ENCODE measurements at places on chromosomes 2 and 18.

DNA sequence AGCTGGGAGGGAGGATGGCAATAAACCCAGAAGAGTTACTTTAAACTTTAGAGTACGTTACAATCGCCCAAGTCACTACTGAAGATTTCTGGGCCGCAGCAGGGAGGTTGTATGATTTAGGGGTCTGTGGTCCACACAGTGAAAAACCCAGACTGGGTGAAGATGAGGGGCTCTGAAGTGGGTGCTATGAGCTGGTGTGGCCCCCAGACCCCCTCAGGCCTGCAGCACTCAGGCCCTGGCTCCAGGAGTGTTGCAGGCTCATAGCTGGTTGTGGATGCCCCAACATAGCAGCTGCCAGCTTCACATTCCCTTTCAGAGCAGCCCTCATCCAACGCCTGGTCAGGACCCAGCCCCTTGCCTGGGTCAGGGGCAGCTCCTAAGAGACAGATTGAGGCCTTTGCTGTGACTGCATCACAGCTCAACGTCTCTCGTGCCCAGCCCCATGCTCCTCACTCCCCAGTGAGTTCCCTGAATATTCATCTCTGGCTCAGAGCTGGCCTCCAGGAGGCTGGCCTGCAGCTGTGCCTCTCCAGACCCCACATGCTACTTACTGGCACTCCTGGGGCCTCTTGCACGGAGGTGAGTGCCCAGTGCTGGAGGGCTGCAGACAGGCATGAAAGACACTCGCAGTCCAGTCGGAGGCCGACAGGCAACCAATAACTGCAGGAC lies 94.5 kb upstream of the MYCN start:
- DNase-seq, result no peak

DNA sequence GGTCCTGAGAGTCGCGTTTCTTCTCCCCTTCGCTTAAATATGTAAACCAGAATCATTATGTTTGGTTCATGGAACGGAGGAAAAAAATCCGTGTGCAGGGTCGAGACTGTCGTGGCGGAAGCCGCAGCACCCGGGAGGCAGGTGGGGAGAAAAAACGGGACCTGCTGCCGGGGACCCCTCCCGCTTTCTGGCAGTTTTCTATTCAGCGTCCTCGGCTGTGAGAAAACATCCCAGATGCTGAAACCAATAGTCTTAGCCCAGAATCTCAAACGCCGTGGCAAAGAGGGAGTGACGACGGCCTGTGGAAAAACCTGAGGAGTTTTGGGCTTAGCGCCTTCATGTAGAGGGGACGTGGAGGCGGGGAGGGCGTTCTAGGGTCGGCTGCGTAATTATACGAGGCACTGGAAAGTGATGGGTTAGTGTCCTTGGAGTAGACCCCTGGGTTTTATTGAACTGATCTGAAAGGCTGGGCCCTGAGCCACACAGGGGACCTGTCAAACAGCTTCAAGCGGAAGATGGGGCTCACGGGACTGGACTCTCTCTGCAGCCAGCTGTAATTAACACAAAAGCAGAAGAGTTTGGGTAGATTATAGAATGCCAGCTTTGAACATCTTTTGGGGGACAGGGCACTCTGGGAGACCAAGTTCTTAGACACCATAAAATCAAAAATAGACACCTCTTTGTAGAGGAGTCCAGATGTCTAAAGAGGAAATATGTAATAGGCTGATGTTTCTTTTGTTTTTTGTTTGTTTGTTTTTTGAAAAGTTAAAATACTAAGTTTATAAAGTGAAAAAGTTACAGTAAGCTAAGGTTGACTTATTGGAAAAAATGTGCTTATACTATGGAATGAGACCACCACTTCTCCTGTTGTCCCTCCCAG lies 834 bp upstream of the BUB1 start:
- peak; percentile 9 for DNase-seq

DNA sequence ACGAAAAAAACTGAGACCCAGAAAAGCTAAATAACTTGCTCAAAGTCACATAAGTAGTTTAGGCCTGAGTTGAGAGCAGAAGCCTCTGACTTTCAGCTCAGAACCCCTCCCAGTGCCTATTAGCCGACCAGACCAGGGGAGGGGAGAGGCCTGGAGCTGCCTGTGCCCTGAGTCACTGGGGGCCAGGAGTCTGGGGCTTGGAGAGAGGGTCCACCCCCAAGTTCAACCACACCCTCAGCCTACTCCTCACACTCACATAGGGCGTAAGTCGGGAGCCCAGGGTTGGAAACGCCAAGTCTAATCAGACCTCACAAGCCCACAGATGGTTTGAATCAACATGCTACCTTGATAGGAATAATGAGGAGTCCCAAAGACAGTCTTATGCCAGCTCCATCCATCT lies 12.6 kb upstream of the PKDCC start:
- no peak for DNase-seq

DNA sequence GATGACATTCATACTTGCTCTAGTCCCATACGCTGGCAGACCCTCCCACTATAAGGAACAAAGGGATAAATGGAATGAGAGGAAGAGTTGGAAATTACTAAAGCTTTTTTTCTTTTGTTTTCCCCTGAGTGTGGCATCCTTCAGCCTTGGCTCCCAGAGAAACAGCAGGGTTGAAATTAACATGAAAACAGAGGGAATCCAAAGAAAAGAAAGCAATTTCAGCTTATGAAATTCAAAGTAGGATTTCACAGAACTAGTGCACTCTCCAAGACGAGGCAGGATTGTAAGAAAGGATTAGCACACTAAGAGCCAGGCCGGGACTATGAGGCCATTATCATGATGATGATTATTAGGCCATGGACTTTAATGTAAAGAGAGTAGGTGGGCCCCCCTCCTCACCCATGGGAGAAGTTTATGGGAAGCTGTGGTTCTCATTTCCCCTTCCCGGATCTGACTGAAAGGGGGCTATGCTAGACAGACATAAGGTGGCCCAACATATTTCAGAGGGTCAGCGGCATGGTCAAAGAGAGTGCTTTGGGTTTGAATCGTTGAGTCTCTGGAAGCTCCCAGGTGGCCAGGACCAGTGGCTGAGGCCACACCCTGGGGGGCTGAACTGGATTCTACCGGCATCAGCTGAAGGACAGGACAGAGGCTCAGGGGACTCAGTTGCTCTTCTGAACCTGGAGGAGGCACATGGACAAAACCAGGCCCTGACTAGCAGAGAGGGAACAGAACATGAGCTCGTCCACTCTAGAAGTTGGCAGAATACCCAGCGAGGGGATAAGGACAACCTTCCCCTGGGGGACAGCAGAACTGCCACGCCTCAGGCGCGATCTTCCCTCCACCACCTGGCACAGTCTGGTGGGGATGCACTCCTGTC lies 100.1 kb upstream of the ARL4C start:
- DNase-seq, result no peak

GRCh38 chr2:160039166-160039903 lies 23.1 kb downstream of the PLA2R1 start:
- no peak for DNase-seq

DNA sequence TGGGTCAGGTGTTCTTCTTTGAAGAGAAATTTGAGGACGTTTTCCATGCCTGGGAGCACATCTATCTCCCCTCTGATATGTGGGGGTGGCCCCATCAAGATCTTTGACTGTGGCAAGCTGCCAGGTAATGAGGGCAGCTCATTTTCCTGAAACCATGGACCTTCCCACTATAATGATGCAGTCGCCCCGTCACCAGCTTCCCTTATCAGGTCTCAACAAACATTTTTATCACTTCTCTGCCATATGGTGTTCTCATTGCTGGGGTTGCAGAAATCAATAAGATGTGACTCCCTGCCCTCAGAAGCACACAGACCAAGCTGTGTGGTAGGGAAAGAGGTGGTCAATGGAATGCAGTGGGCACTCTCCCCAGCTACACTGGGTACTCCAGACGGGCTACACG lies 48.4 kb upstream of the B3GNT7 start:
- DNase-seq, result no peak

- DNase-seq, result no peak
Observed at GRCh38 chr2:40367032-40367431, 84.9 kb downstream of the SLC8A1 start.

DNA sequence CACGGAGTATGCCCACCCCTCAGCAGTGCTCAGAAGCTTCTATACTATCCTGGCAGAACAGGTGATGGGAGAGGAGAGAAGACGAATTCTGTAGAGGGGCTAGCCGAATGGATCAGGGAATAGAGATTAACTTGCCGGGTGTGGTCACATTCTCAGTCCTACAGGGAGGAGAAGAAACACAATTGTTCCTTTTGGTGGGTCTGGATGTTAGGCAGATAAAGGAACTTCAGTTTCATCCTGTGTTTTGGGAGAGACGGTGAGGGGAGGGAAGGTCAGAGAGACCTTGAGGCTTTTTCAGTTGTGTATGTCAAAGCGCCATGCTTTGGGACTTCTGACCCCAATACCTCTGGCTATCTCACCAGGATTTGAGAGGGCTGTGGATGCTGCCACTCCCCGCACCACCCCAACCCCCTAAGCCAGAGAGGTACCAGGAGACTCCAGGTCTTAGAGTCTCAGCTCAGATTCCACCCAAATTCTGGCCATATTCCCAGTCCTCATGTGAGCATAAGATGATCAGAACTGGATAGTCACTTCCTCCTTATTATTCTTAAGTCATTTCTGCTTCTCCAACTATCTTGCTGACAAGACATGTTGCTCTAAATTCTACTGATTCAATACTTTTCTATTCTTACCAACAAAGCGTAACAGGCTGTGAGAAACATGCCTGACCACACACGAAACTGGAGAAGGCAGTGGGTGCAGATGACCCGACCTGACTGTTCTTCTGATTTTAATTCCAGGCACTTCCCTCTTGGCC lies 2.3 kb upstream of the TMEM37 start:
- no peak for DNase-seq

DNA sequence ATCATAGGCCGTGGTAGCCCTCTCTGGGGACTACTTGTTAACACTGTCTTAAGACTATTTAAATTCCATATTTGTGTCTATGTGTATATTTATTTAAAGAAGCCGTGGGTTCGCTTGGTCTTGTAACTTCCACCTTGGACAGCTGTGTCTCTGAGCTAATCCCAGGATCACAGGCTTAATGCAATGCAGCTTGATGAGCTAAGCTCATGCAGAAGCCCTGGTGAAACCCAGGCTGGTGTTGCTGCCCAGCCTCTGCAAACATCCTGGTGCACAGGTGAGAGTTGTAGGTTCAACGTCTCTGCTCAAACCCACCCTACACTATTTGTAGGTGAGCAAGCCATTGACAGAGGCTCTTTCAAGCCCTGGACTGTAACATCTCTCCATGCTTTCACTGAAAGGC lies 211.8 kb downstream of the FAM210A start:
- DNase-seq, result no peak

- DNase-seq, result no peak
Observed at GRCh38 chr2:129205766-129206165, 773.7 kb upstream of the RAB6C start.

GRCh38 chr2:200257570-200257969 lies 48.9 kb upstream of the SPATS2L start:
- no peak for DNase-seq

- DNase-seq, result no peak
Observed at GRCh38 chr2:26610504-26611335, 30.4 kb downstream of the CIB4 start.

DNA sequence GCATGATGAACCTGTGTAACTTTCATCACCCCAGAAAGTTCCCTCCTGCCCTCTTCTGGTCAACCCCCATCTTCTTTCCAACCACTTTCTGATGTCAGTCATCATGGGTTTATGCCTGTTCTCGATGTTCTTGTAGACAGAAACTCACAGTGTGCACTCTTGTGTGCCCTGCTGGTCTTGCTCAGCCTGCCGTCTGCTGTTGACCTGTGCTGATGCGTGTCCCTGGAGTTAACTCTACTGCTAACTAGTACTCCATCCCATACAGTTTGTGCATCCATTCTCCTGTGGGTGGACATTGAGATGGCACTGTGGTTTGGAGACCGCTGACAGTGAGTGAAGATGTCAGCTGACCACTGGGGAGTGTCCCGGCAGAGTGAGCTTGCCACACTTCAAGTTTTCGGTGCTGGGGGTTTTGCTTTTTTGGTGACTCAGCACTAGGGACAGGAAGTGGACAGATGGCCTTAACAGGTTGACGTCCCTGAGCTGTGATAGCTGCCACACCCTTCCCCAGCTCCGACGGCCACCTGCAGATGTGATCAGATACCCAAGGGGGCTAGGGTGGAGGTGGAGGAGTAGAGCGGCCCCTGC lies 14.8 kb downstream of the KLHL29 start:
- no peak for DNase-seq

DNA sequence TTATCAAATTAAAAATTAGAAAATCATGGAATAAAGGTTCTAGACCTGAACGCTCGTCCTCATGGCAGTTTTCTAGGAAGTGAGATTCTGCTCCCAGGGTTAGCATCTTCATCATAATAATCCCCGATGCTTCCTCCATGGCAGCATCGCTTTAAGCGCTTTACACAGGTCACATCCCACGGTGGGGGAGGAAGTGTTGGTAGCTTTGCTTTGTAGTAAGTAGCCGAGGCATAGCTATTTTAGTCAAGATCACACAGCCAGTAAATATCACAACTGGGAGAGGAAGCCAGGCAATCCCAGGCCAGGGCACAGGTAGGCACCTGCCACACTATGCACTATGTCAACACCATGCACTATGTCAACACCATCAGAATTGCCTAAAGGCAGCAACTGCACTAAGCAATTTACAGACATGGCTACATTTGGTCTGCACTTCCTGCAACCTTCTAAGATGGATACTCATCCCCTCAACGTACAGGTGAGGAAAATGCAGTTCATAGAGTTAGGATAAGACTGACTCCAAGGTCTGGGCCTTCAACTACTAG lies 205.5 kb downstream of the FBXO15 start:
- DNase-seq, result no peak

- DNase-seq, result no peak
Observed at GRCh38 chr2:238239543-238239862, 335 bp downstream of the HES6 start.

DNA sequence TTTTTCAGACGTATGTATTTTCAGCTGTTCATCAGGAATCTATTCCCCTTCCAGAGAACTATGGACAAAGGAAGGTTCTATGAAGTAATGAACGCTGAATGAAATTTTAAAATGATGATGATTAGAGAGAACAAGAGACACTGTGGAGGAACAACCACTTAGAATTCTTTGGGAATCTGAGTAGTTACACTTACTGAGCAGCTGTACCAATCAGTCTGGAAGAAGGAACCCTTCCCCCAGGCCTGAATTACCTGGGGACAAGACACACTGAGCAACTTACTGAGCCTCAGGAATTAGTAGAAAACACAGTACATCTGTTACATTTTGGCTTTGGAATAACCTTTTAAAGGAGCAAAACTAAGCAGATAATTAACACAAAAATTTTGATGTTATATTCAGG lies 1.9 kb downstream of the MSTN start:
- no peak for DNase-seq

GRCh38 chr18:12741351-12741750 lies 38.5 kb downstream of the PSMG2 start:
- peak; percentile 91 for DNase-seq

- DNase-seq, result no peak
Observed at GRCh38 chr2:8239531-8240088, 442.2 kb upstream of the ID2 start.

GRCh38 chr2:32534831-32535230 lies 93.0 kb upstream of the TTC27 start:
- DNase-seq, result no peak

- no peak for DNase-seq
Observed at GRCh38 chr2:130318906-130319305, 23.8 kb upstream of the IMP4 start.

GRCh38 chr18:67694787-67695186 lies 178.3 kb upstream of the DSEL start:
- DNase-seq, result no peak
